Stimulated activated CD8-positive, alpha-beta memory T cell treated with anti-CD3 and anti-CD28 coated beads, Interleukin-4, amount 100 ng/mL, for 4 hours (primary cell): ENCODE measurements at places on chromosomes 1 and 21.

GRCh38 chr21:42093991-42094421 lies 22.9 kb downstream of the UMODL1 start:
- no peak for DNase-seq

GRCh38 chr1:152343006-152343405 lies 16.8 kb downstream of the FLG2 start:
- DNase-seq = no peak

DNA sequence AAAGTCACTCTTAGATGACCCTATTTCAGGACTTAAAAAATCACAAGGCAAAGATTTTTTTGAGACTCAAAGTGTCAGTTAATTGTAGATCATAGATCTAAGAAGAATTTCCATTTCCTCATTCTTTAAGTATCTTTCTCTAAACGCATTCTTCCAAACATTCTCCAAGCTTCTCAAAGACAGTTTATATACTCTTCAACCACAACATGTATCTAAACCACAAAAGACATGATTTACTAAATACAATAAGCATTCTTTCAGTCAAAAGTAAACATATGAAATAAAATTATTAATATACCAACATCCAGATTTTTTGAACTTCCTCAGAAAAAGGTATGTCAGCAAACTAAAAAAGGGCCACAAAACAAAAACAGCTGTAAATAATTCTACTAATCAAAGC lies 24.4 kb downstream of the RC3H1 start:
- no peak for DNase-seq

GRCh38 chr1:194629011-194629410 lies 1442.6 kb upstream of the B3GALT2 start:
- DNase-seq = no peak

- DNase-seq = no peak
These were observed 60.4 kb downstream of the DESI2 start for GRCh38 chr1:244713332-244713731.

DNA sequence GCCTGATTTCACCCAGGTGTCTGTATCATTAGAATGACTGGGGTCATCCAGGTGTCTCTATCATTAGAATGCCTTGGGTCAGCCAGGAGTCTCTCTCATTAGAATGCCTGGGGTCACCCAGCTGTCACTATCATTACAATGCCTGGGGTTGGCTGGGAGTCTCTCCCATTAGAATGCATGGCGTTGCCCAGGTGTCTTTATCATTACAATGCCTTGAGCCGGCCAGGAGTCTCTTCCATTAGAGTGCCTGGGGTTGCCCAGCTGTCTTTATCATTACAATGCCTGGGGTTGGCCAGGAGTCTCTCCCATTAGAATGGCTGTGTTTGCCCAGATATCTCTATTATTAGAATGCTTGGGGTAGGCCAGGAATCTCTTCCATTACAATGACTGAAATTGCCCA lies 61.6 kb downstream of the RNF187 start:
- no peak for DNase-seq

DNA sequence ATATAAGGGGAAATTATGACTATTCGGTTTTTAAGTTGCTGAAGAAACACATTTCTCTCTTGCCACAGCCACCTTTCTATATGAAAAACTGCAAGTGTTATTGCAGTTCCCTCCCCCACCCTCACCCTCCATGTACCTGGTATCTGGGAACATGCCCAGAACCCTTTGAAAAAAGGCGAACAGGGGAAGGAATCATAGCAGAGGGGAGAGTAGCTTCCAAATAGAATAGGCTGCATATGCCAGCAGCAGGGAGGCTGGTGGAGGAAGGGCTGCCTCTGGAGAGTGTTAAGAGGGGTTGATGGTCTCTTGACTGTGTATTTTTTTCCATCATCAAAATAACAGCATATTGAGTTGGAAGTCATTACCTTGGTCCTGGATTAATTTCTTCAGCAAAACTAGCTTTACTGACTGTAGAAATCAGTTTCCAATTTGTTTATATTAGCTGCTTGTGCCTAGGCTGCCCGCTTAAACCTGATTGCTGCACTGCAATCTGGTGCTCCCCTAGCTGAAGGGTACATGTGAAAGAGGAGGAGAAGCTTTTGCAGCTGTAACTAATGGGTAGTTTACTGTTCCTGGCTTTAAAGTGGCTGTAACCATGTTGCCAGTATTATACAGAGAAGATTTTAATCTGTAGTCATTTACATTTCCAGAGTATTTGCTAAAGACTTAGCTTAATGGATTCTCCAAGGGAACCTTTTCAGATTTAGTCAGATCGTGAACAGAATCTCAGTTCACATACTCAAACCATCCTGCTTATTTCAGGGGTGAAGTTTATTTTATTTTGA lies 22.7 kb downstream of the AHCYL1 start:
- DNase-seq = no peak

GRCh38 chr1:240099748-240100147 lies 8.1 kb downstream of the FMN2 start:
- no peak for DNase-seq

DNA sequence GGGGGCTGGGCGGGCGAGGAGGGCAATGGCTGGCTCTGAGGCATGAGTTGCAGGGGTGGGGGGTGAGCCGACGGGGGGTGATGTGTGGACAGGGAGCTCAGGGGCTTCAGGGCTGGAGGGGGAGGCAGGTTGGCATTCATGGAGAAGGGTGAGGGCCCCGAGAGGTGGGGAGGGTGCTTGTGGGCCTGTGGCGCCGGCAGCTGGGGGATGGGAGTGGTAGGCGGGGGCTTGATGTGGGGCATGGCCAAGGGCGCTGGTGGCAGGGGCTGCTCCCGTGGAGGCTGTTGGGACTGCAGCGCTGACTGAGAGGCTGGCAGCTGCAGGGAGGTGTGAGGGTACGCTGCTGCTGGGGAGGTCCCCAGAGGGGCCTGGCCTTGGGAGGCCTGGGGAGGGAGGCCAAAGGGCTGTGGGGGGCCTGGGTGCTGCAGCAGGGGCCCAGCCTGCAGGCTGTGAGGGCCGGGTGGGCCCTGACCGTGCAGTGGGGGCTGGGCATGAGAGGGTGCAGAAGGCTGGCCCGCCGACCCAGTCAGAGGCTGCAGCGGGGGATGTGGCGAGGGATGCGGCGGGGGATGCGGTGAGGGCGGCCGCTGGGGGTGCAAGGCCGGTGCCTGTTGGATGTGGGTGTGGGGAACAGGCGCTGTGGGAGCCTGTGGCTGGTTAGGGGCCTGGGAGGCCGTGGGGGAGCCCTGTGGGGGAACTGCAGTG lies 42.7 kb downstream of the SLC45A1 start:
- DNase-seq = no peak

GRCh38 chr1:10324627-10325026 lies 74.2 kb upstream of the PGD start:
- no peak for DNase-seq

GRCh38 chr1:89610457-89611011 lies 22.4 kb upstream of the LRRC8C start:
- DNase-seq = no peak

GRCh38 chr1:30356839-30357238 lies 366.5 kb downstream of the MATN1 start:
- DNase-seq = no peak

DNA sequence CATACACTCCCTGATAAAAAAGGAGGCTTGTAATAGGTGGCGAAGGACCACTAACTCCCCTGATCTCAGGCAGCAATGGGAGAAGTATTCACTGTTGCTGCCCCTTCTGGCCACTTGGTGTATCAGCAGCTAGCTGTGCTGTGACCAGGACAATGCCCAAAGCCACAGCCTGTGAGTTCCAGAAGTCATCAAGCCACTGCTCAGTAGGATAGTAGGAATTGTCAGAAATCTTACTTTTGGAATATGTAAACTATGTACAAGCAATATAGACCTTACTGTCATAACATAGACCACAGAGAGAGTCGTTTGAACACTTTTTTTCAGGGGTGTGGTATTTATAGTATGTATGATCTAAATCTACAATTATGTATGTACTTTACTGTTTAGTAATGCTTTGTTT lies 248.3 kb upstream of the CAMK1G start:
- no peak for DNase-seq

- no peak for DNase-seq
These were observed 22.5 kb downstream of the ASTN1 start for GRCh38 chr1:177142010-177142409.

- DNase-seq = no peak
These were observed 408.8 kb downstream of the PLA2G4A start for GRCh38 chr1:187237542-187237941.

DNA sequence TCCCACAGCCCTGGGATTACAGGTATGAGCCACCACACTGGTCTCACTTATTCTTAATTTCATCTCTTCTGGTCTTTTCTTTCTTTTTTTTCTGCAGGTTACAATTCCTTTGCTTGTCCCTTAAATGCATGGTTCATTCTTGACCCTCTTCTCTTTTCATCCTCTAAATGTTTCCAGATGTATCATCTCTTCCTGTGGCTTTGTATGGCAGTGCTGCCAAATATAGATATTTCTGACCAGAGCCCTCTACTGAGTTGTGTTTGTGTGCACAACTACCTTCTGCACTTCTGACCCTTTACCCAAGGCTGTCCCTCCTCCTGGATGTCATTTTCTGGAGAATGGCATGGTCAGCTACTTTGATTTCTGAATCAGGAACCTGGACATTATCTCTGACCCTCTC lies 32.5 kb downstream of the OLFML3 start:
- DNase-seq = no peak

DNA sequence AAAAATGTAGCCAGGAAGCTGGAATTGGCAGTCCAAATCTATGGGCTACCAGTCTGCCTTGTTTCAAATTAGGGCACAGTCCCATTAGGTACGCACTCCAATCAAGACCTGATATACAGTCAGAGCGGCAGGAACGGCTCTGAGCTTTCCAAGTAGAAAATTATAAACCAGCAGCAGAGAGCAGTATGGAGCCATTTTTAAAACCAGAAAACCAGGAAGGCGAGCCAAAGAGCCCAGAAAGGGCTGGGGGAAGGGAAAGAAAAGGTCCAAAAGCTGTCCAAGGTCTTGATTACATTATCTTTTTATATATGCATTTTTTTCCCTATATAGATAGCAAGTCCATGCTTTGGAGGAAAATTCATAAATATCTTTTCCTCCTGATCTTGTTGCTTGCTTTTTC lies 719.0 kb downstream of the RWDD3 start:
- no peak for DNase-seq

GRCh38 chr1:206770531-206771337 lies at the start of gene IL19:
Gene IL19 (plus strand): TSS chr1:206770773. CDS start chr1:206836663, 65,890 bp downstream.
- DNase-seq = no peak

DNA sequence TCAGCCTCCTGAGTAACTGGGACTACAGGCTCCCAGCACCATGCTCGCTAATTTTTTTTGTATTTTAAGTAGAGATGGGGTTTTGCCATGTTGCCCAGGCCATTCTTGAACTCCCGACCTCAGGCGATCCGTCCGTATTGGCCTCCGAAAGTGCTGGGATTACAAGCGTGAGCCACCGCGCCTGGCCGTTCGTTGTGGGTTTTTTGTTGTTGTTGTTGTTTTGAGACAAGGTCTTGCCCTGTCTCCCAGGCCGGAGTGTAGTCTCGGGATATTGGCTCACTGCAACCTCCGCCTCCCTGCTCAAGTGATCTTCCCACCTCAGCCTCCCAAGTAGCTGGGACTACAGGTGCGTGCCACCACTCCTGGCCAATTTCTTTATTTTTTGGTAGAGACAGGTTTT lies 4.7 kb upstream of the INAVA start:
- DNase-seq = no peak

DNA sequence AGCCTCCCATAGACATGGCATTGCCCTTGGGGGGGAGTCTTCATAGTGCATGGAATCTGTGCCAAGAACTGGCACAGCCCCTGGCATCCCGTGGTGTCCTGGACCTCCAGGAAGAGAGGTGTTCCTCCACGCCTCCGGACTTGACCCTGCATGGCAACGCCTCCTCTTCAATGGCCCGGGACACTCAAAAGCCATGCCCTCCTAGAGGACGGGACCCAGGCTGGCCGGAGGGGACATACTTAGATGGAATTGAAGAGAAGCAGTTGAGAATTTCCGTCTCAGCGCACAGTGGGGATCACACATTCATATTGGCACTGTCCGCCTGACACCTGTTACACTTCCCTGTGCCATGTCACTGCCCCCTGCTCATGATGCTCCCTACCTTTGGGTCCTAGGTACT lies 38.4 kb upstream of the TENT5C start:
- no peak for DNase-seq

DNA sequence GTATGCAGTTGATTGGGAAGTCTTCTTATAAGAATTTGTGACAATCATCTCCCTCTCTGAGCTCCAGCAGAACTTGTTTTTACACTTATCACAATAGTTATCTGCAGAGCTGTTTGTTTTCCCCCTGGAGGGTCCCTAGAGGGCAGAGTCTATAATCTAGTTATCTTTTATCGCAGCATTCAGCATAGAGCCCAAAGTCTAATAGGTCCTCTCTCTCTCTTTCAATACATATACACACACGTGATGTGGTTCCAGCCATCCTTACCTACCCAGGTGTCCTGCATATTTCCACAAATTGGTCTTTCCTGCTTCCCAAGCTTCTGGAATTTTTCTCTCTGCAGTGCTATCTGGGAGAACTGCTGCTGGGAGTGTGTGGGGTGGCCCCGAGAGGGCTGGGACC lies 229.6 kb upstream of the KIAA0040 start:
- no peak for DNase-seq

DNA sequence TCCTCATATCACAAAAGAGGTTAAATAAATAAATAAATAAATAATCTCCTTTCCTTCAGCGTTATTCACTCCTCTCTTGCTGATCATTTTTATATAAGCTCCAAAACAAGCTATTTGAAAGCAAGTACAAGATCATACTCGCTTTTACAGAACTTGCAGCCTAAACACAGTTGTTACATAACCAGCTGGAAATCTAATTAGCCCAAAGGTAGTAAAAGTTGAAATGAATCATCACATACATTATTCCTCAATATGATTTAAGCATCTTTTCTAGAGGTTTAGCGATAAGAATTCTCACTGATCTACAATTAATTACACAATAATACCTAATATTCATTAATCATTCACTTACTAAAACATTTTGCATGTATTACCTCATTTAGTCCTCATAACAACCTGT lies 160.2 kb downstream of the COP1 start:
- no peak for DNase-seq

DNA sequence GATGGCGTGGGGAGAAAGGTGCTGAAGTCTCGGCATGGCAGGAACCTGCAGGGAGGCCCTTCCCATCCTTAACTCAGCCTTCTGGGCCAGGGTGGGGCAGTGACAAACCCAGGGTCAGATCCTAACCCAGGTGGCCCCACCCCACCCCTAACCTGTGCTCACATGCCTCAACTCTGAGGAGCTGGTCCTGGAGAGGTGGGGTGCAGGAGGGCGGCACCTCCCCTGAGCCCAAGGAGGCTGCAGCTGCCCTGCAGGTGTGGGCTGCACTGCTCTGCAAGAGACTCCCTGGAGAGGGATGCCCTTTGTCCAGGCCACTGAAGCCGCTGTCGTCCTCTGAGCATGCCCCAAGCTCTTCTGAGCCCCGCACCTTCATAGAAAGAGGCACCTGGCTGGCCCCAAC lies 15.2 kb upstream of the ADAMTSL4 start:
- DNase-seq = no peak

- no peak for DNase-seq
These were observed 79.3 kb downstream of the SIK1 start for GRCh38 chr21:43347461-43348169.

DNA sequence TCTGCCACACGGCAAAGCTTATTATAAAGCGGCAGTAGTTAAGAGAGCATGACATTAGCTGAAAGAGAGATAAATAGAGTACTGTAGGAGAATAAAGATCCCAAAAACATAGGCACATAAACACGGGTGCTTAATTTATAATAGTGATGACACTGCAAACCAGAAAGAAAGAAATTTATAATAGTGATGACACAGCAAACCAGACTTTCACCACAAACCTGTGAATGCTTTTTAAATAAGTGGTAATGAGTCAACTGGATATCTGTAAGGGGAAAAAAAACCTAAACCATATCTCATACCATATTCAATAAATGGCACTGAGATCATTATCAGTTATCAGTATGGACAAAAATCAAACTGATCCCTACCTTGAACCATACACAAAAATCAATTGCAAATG lies 25.5 kb downstream of the USP1 start:
- no peak for DNase-seq
